ENCODE measurements at places on chromosomes 11 and 22.

GRCh38 chr22:19929586-19930550 is 11.7 kb upstream of the COMT start:
- no peak for DNase-seq

- no peak for DNase-seq
Measured at GRCh38 chr11:100929377-100929776, 200.2 kb downstream of the PGR start.

GRCh38 chr11:16727806-16728205 is 10.6 kb upstream of the C11orf58 start:
- no peak for DNase-seq

DNA sequence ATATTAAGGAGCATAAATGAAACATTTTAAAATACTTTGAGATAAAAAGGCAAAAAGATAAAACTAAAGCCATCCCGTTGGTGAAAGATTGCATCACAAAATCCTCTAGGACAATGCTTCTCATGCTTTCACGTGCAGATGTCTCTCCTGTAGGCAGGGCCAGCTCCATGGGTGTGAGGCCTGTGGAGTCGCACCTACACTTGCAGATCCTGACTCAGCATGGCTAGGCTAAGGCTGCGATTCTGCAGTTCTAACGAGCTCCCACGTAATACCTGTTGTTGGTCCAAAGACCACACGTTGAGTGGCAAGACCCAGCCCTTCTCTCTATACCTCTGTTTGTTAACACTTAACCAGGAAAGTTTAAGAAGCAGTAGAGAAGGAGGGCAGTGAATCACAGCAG is 62.1 kb upstream of the CAPRIN1 start:
- DNase-seq: no peak

- DNase-seq: no peak
Measured at GRCh38 chr11:128595221-128595620, 7.9 kb upstream of the ETS1 start.

GRCh38 chr22:43203471-43203981 is 16.6 kb upstream of the TTLL12 start:
- no peak for DNase-seq

- no peak for DNase-seq
Measured at GRCh38 chr11:126722006-126722736, 278.4 kb downstream of the KIRREL3 start.

GRCh38 chr22:44839061-44839460 is 86.7 kb downstream of the ARHGAP8 start:
- no peak for DNase-seq

Measured in midbrain (tissue), 1 donor.